ENCODE measurements at places on chromosomes 7 and 10.

DNA sequence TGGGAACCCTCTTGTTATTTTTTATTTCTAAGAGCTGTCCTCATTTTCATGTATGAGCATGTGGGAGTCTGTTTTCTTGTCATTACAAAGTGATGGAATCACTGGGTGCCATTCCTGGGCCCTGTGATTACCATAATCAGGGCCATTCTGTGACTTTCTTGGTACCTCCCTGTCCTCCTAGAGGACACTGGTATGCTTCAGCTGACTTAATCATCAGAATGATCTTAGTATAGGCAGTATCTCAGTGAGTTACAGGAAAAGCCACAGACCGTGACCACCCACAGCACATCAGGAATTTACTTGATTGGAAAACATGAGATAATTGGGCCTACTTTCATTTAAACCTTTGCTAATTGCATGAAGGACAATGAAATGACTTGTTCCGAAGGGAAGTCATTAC lies 7.2 kb downstream of the NOM1 start:
- DNase-seq = no peak

DNA sequence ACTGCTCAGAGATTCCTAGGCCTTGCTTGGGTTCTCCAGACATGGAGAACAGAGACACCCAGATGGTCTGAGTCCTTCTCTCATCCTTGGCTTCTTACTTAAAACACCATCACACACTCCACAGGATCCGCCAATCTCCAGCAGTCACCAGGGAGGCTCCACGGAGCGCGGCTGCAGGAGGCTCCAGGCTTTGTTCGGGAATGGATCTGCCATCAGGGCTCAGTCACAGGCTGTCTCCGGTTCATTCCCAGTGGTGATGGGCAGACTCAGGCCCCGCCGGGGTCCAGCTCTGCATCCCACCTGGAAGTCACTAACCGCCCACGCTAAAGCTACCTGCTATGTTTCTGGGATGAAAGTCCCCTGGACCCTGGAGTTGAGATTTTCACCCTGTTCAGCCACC lies 312.9 kb downstream of the TCERG1L start:
- DNase-seq = no peak

- DNase-seq = no peak
Observed at GRCh38 chr7:136347488-136347887, 370.3 kb upstream of the MTPN start.

DNA sequence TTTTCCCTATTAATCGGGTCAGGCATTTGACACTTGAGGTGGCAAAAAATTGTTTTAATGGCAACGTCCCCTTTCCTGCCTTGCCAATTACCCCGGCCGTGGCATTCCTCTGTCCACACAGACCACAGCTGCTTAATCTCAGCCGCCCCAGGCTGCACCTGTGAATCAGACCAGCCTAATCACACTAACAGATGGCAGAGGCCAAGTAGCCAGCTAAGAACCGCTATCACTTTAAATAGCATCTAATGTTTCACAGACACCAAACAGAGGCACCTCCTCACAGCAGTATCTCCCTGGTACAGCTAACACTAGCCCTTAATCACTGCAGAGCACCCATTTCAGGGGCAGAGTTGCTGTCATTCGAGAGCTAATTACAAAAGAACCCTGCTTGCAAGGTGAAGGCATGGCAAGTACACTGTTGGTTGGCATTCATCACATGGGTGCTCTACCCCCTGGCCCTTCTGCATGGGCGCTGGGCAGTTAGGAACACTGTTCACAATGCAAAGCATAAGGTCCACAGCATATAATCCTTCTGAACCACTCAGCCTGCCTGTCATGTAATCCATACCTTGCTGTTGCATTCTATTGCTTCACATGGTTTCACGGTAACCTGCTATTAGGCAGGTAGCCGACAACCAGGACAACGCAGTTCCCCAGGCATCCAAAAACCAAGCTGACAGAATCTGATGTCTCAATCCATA lies 38.8 kb downstream of the FGFR2 start:
- no peak for DNase-seq

DNA sequence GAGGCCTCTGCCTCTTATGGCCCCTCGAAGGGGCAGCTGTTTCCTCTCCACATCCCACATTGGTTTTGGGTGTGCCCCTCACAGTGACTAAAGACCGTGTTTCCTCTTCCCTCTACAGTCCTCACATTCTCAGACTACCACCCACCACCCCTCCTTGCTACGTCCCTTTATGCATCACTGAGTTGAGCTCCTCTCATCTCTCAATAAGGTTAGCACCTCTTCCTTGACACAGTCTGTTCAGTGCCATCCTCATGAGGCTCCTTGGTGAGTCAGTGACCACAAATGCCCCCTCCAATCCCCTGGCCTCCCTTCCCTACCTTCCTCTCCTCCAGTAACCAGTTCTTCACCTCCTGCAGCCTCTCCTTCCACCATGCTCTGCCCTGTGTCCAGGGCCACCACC lies 239.1 kb upstream of the MYO3A start:
- no peak for DNase-seq

DNA sequence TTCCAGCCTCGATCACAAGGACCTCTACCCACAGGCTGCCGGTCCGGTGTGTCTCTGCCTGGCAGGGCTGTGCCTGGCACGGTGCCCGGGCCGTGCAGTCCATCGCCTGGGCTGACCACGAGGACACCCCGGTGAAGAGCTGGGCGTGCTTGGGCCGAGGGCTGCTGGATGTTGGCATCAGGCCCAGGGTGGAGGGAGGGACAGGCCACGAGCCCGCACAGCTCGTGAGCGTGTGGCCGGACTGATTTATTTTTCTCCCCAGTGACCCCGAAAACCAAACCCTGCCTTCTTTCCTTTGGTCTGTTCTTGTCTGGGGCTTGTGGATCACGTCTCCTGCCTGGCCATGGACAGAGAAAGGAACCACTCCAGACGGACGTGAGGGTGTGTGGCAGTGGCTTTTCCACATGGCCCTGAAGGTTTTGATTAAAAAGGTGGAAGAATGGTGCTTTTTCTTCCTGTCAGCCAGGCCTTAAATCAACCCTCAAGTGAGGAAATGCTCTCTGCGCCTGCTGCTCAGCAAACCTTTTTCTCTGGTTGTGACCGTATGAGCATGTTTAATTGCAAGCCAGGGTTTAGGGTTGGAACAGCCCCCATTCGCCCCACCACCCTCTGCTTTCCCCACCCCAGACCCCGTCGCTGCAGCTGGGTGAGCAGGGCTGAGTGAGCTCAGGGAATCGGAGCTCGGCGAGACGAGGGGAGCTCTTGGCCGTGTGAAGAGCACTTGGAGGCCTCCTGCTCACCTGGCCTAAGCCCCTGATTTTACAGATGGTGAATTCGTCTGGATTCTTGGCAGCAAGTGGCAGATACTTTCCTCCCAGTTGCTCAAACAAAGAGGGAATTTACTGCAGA lies 130.1 kb downstream of the RGS10 start:
- DNase-seq = no peak

GRCh38 chr7:98992076-98992475 lies 113.7 kb downstream of the TRRAP start:
- no peak for DNase-seq

DNA sequence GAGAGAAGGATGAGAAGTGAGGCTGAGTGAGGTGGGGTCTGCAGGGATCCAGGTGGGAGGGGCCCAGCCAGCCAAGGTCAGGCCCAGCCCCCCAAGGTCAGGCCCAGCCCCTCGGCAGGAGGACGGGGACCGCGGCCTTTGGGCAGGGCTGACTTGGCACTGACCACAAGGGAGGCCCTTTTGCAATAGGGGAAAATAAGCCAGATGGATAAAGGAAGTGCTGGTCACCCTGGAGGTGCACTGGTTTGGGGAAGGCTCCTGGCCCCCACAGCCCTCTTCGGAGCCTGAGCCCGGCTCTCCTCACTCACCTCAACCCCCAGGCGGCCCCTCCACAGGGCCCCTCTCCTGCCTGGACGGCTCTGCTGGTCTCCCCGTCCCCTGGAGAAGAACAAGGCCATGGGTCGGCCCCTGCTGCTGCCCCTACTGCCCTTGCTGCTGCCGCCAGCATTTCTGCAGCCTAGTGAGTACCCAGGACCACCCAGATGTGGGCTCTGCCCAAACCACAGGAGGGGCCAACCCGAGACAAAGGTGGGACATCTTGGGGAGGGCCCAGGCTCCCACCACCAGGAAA lies at the start of gene PILRA:
Gene PILRA, plus strand, starts transcription at position 227 of the 571 bp plus-strand sequence. Its CDS starts 170 bp downstream, at position 397.
- DNase-seq = no peak

DNA sequence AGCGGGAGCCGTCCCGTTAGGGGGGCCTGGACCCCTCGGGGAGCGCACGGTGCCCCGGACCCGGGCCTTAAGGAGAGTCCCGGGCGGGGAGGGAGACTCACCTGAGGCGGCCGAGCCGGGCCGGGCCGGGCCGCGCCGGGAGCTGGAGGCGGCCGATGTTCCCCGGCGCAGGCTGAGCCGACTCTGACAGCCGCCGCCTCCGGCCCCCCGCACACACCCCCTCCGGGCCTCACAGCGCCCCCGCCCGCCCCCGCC lies at the start of gene ACHE:
Gene ACHE, minus strand, starts transcription at position 188 of the 255 bp plus-strand sequence. CDS start 1,656 bp downstream, outside the sequence.
- DNase-seq = no peak

GRCh38 chr10:130283219-130283545 lies 147.0 kb downstream of the GLRX3 start:
- DNase-seq = no peak

DNA sequence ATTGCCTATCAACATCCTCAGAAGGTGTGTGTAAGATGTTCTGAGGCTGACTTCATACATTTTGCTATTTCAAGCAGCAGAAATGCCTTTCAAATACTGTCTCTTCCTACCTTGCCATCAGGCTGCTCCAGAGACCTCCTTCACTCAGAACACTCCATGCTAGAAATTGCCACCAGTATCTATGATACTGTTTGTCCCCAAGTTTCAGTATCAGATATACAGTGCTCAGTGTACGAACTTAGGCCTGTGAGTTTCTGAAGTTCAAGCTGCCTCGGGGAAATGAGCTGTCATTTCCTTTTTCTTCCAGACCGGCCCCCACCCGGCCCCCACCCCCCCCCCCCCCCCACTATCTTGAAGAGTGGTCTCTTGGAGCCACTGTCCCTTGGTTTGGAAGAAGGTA lies 373.4 kb upstream of the CHRM2 start:
- DNase-seq = no peak

DNA sequence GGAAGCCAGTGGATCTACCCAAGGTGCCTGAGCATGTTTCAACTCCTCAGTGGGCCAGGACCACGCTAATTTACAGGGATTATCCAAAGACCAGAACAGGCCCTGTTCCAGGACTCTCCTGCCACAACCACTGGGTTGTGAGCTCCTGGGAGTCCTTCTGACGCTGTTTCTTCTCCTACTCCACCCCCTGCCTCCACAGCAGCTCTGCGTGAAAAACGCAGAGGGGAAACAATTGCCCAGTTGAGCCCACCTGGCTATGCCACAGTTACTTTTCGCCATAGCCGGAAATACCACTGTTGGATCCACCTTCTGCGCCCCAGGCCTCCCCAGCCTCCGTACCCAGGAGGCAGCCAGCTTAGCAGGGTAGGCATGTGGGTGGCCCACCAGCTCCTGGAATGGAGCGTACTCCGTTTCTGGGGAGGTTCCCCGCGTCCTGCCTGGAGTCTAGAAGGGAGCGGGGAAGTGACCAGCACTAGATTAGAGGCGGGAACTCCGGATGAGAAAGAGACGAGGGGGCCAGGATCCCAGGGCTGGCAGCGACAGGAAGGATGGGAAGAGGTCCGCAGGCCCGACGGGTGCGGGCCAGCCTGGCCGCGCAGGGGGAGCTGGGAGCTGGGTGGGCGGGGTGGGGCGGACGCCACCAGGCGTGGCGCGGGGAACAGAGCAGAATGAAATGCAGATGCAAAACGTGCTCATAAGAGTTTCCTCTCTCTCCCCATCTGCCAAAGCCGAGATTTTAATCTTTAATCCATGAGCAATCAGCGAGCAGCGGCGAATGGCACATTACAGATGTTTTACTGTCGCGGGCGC lies 32.1 kb upstream of the PAX2 start:
- DNase-seq = no peak

- DNase-seq = no peak
Observed at GRCh38 chr7:102234131-102234530, 52.5 kb upstream of the SH2B2 start.

- no peak for DNase-seq
Observed at GRCh38 chr7:71787513-71787912, 624.6 kb downstream of the CALN1 start.

DNA sequence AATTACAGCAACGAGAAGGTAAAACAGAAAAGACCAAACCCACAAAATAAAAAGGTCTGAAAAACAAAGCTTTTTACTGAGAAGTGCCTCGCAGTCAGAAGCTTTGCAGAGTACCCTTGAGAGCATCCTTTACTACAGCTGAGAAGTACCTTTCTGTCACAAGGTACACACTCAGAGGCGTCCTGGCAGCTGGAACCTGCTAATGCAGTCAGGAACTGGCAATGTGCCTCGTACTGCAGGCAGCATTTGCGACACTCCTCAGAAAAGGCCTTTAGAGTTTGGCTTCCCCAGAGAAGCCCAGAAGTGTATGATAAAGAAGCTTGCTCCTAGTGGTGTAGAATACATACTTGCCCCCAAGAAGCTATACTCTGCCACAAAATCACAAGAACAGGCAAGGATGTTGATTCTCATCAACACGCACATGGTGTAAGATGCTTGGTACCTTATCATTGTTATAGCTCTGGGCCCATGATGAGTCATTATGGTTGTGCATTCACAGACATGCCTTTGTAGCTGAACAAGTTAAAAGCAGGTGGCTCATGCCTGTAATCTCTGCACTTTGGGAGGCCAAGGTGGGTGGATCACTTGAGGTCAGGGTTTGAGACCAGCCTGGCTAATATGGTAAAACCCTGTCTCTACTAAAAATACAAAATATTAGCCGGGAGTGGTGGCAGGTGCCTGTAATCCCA lies 2.0 kb upstream of the GTPBP4 start:
- no peak for DNase-seq

GRCh38 chr10:34491678-34492077 lies 323.4 kb downstream of the PARD3 start:
- no peak for DNase-seq

- no peak for DNase-seq
Observed at GRCh38 chr10:4094751-4095150, 309.7 kb upstream of the KLF6 start.

DNA sequence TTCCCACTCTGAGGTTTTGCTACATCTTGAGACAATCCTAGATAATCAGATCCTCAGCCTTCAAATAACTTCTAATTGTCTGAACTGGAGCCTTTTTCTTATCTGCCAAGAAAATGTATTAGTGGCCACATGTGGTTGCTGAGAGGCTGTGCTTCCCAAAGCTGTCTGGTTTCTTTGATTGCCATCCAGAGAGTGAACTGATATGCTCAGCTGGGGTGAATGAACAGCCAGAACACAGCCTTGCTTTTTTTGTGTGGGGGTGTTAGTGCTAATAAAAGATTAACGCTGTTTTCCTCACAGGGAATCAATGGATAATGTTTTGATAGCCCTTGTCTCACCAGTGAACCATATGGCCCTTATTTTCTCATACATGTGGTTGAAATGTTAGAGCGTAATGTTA lies 66.9 kb downstream of the BBS9 start:
- DNase-seq = no peak

- no peak for DNase-seq
Observed at GRCh38 chr10:130607366-130607765, 471.2 kb downstream of the GLRX3 start.

GRCh38 chr10:32771217-32771616 lies 186.8 kb downstream of the ITGB1 start:
- DNase-seq = no peak

All from SIG-M5 (cell line).